Inflammatory macrophage treated with lipopolysaccharide for 1 hour (primary cell): ENCODE measurements at places on chromosomes 5 and 9.

GRCh38 chr5:96159043-96159442 lies 197.4 kb upstream of the ELL2 start:
- DNase-seq: no peak

DNA sequence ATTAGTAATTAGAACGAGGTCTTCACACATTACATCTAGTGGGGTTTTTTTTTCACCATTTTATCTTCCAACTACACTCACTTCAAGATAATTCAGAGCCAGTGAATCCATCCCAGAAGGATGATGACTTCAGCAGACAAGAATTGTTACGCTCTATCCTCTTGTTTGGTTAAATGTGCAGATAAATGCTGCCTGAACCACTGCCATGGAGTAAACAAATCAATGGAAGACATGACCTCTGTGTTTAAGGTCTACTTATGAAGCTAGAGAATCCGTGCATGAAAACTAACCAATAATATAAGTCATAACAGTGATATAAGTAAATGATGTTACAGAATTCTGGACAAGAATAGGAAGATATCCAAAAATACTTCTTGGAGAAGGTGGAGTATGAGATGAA lies 602.6 kb downstream of the TLR4 start:
- DNase-seq: no peak

- no peak for DNase-seq
These were observed 77.8 kb downstream of the MUSK start for GRCh38 chr9:110746211-110746930.

DNA sequence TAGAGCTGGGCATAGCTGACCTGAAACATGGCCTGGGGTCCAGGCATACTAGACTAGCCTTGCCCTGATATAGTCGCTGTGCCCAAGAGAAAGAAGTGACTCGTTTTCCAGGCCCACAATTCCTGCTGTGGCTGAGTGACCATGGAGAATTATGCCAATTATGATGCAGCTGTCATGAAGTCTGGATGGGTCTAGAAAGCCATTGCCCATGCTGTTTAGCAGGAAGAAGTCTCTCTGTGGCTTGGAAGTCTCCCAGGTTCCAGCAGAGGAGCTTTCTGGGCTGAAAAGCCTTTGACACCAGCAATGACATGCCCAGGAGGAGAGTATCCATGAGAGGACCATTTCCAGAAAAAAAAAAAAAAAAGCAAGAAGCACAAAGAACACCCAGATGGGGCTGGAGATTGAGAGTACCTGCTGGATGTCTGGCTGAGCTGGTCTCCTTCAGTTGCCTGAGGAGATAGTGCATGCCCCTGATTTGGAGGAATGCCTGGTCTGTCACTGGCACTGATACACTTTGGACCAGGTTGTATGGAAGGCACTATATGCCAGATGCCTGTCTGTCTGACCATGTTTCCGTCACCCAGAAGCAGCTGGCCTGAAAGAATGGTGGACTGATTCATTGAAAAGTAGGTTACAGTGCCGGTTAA lies 128.0 kb upstream of the EPB41L4A start:
- DNase-seq: no peak

DNA sequence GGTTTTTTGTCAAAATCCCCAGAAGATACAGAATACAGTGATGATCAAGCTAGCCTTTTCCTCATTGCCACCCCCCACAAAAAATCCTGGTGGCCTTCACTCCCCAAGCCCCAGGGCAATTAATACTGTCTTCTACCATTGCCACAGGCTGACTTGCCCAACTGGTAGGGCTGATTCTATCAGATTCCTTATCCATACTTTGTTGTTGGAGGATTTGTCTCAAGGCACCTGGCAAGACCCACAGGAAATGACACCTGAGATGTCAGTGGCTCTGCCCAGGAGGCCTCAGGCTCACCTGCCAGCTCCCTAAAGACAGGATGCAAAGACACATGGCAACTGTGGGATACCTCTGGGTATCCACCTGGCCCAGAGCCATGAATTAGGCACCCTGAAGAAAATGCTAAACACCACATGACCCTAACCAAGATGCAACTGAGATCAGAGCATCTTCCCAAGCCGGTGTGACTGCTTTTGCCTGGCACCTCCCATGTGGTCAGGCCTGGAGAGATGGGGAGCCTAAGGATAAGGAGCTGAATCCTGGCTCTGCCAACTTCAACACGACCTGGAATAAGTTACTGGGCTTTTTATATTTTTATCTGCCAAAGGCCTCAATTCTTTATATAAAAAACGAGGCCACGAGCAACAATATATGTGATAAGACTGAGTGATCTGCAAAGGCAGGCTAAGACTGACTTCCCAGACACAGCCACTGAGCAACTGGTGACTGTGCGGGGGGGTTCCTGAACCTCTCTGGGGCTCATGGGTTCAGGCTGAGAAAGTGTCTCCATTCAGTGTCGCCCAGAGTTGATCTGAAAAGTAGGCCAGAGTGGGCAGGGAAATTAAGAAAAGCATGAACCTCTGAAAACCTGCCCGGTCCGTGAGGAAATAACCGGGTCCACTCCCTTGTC lies 944 bp downstream of the ATOX1 start:
- DNase-seq: peak; percentile 26

- DNase-seq: no peak
These were observed 35.5 kb upstream of the GRHPR start for GRCh38 chr9:37386988-37387387.

- peak; percentile 8 for DNase-seq
These were observed 29.8 kb upstream of the VCAN start for GRCh38 chr5:83441747-83442146.
